ENCODE measurements at places on chromosomes 7 and 10. TPM values are rescaled to one million over a fixed set of nuclear protein-coding genes. Genes with fewer than 3 reads are reported as not detected.

DNA sequence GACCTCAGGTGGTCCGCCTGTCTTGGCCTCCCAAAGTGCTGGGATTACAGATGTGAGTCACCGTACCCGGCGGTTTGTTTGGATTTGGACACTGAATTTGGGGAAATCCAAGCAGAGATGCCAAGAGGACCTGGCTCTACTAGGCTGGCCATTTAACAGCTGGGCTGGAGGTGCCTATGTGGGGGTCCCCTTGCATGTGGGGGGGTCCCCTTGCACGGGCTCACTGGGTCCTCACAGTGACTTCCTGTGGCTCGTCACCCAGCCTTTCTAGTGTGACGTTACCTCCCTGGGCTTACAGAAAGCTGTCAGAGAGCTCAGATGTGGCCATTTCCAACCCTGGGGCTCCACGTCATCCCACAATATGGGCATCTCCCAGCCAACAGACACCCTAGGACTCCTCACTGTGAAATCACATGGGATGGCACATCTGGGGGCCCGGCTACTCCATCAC, 49.3 kb upstream of the GNA12 start:
- DNase-seq = no peak

GRCh38 chr10:23693925-23694324, 255.1 kb downstream of the OTUD1 start:
- DNase-seq = no peak

DNA sequence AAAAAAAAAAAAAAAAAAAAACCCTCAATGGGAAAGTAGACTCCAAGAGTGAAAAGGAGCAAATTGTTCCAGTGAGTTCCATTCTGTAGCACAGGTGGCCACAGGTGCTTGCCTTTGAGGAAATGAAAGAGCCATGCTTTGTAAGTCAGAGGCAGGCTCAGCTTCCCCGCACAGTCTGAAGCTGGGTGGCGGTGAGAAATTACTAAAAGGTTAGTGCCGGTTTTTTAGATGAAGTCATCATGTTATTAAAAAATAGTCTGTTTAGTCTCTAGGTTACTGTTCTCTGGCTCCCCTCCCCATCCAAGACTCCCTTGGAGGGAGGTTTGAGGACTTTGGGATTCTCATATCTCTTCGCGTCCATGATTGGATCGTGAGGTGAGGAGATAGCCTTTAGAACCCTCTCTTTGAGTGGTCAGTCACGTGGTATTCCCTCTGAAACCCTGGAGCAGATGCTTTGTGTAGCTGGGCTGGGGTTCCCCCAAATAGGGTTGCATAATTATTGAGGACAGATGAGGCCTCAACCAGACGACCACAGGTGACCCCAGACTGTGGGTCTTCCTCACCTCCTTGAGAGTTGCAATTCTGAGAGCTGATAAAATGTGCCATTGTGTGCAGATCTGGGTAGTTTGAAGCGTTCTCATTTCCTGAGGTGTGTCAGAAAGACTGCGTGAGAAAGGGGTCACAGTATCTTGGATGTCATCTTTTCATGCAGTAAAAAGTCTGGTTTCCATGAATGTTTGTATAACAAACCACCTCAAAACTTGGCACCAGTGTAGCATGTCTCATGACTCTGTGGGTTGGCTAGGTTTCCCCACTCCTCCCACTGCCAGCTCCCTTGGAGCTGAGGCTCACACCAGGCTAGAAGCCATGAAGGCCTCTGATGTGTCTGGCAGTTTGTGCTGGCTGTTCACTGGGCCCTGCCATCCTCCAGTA, 27.1 kb downstream of the OGDH start:
- peak; percentile 96 for DNase-seq

DNA sequence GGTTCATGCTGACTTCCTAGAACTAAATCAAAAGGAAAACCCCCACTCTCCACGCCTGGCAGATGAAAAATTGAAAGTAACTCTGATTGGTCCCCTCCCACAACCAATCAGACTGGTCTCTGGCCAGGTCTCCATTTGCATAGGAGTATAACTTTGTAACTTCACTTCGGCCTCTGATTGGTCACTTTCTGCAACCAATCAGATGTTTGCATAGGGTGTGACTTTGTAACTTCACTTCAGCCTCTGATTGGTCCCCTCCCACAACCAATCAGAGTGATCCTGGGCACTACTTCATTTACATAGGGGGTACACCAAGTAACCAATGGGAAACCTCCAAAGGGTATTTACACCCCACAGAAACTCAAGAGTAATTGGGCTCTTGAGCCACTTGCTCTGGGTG, 306.6 kb upstream of the PFKP start:
- no peak for DNase-seq

- no peak for DNase-seq
These were observed 566.5 kb upstream of the PCDH15 start for GRCh38 chr10:55367555-55367954.

GRCh38 chr10:76036111-76036940, 604.9 kb downstream of the LRMDA start:
- DNase-seq = peak; percentile 27

GRCh38 chr7:25244254-25245033, 16.2 kb upstream of the NPVF start:
- no peak for DNase-seq

GRCh38 chr10:74857586-74857985, 31.2 kb downstream of the KAT6B start:
- DNase-seq = no peak

DNA sequence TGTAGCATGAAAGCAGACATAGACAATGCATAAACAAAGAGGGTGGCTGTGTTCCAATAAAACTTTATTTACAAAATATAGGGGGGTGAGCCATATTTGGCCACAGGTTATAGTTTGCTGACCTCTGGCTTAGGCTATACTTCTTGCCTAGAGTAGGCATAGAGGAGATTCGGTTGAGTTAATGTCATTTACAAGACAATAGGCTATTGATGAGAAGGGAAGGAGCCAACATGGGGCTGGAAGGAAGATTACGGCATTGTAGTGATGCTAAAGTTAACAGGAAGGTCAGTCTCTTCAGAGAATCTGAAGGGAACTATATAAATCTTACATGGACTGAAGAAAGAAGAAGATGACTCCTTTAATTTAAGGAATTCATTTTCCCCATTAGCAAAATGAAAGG, 463.5 kb downstream of the HTR7 start:
- no peak for DNase-seq

- DNase-seq = no peak
These were observed 411.6 kb downstream of the PARD3 start for GRCh38 chr10:34403512-34403911.

DNA sequence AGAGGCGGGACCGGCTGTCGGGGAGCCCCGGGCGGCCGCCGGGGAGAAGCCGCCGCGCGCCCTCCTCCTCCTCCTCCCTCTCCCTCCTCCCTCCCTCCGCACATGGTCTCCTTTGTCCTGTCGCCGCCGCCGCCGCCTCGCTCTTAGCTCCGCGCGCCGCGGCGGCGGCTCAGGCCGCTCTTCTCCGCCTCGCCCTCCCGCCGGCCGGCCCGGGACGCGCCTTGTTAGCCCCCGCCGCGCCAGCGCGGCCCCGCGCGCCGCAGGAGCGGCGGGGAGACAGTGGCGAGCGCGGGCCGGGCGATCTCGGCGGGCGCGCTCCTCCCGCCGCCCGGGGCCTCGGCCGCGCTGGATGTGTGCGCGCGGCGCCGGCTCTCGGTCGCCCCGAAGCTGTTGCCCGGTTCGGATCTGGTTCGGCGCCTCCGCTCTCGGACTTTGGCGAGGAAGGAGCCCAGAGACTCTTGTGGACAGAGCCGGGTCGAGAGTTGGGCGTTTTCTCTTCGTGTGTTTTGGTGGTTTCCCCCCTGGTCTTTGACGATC, 437.4 kb upstream of the GALNT17 start:
- DNase-seq = peak; percentile 13

- DNase-seq = no peak
These were observed 196.5 kb downstream of the ACTR3B start for GRCh38 chr7:152956006-152956405.

DNA sequence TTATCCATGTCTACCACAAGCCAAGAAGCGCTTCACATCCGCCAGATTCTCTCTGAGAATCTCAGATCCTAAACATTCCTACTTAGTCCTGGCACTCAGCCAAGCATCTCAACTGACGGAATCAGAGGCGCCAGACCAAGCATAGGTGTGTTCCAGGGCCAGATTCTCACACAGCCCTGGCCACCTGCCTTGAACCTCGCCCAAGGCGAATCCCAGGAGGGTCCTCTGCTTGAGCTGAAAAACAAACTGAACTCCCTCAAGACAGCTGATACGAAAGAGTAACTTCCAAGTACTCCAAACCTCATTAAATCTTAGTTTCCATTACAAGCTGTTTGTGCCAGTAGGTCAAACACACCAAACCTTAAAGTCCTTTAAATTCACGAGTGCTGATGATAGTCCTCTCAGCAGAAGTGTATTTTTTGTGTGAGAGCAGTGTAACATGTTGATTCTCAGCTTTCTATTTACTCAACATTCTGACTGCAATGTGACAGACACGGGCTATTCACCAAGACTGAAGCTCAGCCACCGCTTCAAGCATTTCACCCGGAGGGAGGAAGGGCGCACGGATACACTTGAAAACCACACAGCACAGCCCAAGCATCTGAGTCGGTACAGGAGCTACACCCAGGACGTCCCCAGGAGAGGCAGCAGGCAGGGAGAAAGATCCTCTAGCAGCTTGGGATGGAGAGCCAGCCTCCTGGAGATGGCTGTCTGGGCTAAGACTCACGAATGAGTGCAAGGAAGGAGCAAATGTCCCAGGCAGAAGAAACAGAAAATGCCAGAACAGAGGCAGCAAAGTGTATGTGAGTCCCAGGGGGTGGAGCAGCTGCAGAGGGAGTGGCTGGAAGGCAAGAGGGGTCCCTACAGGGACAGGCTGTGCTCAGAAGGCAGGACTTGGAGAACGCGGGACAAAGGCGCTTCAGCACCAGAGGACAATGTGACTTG, 6.0 kb downstream of the PARD3 start:
- DNase-seq = no peak

GRCh38 chr10:113945075-113945686, 90.7 kb downstream of the NHLRC2 start:
- peak; percentile 32 for DNase-seq

GRCh38 chr10:48924988-48925387, 14.7 kb downstream of the LRRC18 start:
- DNase-seq = no peak

- no peak for DNase-seq
These were observed 62.0 kb upstream of the PODXL start for GRCh38 chr7:131618391-131618790.

GRCh38 chr10:116270771-116271592, 2.0 kb downstream of the GFRA1 start:
- peak; percentile 18 for DNase-seq

GRCh38 chr10:124403548-124403947, 15.2 kb downstream of the OAT start:
- peak; percentile 86 for DNase-seq

- no peak for DNase-seq
These were observed 26.5 kb downstream of the ACSM6 start for GRCh38 chr10:95220539-95220938.

C10orf62 gene
- not detected for total RNA-seq

SFRP5 gene
- total RNA-seq = not detected

GRK5 gene
- total RNA-seq = 35.9 TPM

NRP1 gene
- total RNA-seq = 65.0 TPM

TMEM196 gene
- total RNA-seq = not detected

UBE3C gene
- 75.0 TPM for total RNA-seq

AMPH gene
- not detected for total RNA-seq

UNCX gene
- not detected for total RNA-seq

Measured in dermis microvascular lymphatic vessel endothelial cell (primary cell).